Spinal cord (tissue), 10 donors: ENCODE measurements at places on chromosomes 16 and 17.
A peak's percentile ranks its signal among the peaks of the same experiment; 100 is the strongest.

- no peak for DNase-seq
These were observed 108.0 kb upstream of the TBX2 start for GRCh38 chr17:61291451-61292285.

- DNase-seq = no peak
These were observed 5.1 kb upstream of the GP2 start for GRCh38 chr16:20332411-20332810.

GRCh38 chr16:8854298-8854948 is 14.4 kb downstream of the CARHSP1 start:
- DNase-seq = no peak

DNA sequence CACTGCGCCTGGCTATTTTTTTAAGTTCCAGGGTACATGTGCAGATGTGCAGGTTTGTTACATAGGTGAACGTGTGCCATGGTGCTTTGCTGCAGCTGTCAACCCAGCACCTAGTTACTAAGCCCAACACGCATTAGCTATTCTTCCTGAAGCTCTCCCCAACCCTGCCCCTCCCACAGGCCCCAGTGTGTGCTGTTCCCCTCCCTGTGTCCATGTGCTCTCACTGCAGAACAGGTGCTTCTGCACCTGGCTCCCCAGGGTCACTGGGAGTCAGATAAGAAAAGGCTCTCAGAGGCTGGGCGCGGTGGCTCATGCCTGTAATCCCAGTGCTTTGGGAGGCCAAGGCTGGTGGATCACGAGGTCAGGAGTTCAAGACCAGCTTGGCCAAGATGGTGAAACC is 6.2 kb downstream of the HASPIN start:
- no peak for DNase-seq

DNA sequence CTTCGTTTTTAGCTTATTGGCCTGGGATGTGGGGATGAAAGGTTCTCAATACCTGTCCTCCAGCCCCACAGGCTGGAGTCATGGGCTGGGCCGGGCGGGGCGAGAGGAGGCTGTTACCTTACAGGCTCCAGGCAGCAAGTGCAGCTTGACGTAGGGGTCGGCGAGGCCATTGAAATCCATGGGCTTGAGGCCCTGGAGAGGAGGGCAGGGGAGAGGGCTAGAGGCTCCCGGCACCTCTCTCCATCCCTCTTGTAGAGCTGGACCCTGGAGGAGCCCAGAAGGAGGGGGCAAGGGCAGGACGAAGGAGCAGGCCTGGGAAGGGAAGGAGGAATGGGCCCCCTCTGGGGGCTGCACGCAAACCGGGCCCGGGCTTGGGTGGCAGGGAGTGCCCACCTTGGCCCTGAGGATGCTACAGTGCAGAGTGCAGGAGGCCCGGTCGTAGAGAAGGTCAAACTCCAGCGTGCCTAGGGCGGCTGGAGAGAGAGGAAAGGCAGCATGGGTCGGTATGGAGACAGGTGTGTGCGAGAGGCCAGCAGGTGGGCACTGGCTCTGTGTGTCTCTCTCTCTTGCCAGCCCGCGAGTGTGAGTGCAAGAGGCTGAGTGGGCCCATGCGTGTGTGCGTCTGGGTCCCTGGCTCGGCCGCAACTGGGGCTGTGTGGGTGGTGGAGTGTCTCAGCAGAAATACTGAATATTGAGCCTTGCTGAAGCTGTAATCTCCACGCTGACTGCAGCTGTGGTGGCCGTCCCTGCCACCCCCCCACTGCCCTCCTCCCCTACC is 1.6 kb downstream of the DOC2A start:
- no peak for DNase-seq

DNA sequence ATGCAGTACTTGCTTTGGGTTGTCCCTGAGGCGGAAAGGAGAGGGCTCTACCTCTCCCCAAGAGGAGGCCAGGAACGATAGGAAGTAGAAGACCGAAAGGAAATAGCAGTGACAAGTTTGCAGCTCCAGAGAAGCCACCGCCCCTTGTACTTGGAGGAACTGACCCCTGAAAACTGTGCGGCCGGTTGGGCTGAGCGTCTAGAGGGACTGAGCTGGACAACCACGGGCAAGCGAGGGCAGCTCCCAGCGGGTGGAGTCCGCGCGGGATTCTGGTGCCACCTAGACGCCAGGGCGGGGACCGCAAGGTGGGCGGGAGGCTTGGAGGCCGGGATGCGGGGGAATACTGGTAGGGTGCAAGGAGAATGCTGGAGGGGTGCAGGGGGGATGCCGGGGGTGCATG is 1.3 kb upstream of the SLC6A4 start:
- peak; percentile 48 for DNase-seq

DNA sequence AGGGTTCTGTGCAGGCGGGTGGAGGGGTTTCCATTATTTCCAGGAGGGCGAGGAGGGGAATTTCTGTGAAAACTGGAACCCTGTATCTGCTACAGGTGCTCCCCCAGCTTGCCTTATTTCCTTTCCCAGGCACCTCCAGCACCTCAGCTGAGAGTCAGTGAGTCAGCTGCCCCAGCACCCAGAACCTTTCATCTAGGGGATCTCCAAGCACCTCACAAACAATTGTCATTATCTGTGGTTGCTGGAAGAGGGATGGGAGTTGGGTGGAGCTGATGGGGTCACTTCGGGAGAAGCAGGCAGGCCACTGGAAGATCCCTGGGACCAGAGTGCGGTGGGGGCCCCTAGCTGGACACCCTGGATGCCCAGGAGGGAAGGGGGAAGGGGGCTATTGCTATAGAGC is 10.0 kb upstream of the CLUH start:
- DNase-seq = no peak

GRCh38 chr16:85484347-85485300 is 128.5 kb upstream of the GSE1 start:
- DNase-seq = no peak

- no peak for DNase-seq
These were observed 5.4 kb upstream of the CYLD start for GRCh38 chr16:50736448-50736847.

- DNase-seq = no peak
These were observed 172.9 kb downstream of the FTO start for GRCh38 chr16:53876811-53877210.

GRCh38 chr17:11953924-11954323 is 43.4 kb downstream of the ZNF18 start:
- DNase-seq = no peak

GRCh38 chr17:29791336-29792080 is 138.5 kb downstream of the SSH2 start:
- no peak for DNase-seq

- no peak for DNase-seq
These were observed 82.2 kb upstream of the ARL4D start for GRCh38 chr17:43316522-43317142.

GRCh38 chr16:17828012-17828411 is 357.3 kb upstream of the XYLT1 start:
- no peak for DNase-seq

DNA sequence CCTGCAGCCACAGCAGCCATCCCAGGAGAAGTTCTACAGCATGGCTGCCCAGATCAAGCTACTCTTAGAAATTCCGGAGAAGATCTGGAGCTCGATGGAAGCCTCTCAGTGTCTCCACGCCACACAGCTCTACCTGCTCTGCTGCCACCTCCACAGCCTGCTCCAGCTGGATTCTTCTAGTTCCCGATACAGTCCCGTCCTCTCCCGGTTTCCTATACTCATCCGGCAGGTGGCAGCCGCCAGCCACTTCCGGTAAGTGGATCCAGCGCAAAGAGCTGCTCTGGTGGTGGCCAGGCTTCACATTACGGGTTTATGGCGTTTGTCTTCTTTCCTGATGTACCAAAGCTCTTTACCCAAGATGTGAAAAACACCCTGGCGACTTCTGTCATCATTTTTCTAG is 3.6 kb downstream of the COG1 start:
- peak; percentile 40 for DNase-seq

- peak; percentile 11 for DNase-seq
These were observed 6.1 kb downstream of the HAPSTR1 start for GRCh38 chr16:9097266-9098219.

DNA sequence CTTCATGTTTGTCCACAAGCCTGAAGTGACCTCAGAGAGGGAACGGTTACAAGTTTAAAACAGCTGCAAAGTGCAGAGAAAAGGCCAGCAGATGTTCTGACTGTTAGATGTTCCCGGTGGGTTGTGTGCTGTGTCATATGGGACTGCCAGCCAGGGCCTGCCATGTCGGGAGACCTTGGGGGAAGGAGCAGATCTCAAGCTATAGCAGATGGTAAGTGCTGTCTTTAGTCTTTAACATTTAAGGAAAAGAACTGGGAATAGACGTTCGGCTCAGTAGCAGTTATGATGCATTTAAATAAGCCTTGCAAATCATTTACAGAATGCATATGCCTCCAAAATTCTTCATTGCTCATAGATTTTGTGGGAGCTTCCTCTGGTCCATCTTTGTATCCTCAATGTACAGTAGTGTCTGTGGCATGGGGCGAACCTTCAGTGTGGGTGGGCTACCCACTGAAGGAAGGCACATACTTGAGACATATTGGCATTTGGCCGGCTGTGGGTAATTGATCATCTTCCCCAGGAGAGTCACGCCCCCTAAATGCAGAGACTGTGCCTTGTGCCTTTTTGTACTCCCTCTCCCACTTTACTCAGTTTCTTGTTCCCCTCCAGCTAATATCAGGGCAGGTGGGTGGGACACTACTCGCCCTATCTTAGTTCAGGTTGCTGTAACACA is 131.9 kb downstream of the NPIPB5 start:
- peak; percentile 67 for DNase-seq

DNA sequence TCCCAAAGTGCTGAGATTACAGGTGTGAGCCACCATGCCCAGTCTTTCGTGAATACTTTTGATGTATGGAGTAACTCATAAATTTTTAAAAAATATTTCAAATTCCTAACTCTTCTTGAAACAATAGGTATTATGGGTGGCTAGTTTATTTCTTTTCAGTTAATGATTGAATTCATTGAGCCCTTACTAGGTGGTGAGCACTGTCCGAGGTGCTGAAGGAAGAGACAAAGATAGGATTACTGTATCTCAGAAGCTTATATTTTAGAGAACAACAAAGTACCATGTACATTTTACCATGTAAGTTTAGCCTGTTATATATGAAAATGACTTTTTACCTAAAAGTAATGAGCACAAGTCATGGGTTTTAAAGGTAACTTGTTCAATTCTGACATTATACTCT is 418.3 kb downstream of the NPIPA7 start:
- no peak for DNase-seq

GRCh38 chr16:55991843-55992242 is 116.7 kb upstream of the CES5A start:
- no peak for DNase-seq

- DNase-seq = no peak
These were observed 7.5 kb downstream of the SLC13A2 start for GRCh38 chr17:28480799-28481571.

DNA sequence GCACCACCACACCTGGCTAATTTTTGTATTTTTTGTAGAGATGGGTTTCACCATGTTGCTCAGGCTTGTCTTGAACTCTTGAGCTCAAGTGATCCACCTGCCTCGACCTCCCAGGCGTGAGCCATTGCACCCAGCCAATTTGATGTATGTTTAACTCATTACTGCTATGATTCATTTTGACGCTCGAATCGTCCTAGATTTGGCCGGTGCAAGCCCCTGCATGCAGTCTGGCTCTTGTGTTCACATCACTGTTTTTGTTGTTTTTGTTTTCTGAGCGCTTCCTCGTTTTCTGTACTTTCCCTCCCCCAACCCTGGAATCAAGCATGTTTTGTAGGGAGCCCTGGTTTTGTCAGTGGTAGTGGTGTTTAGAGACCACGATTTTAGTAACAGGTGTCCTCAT is 7.8 kb upstream of the DUS1L start:
- no peak for DNase-seq

DNA sequence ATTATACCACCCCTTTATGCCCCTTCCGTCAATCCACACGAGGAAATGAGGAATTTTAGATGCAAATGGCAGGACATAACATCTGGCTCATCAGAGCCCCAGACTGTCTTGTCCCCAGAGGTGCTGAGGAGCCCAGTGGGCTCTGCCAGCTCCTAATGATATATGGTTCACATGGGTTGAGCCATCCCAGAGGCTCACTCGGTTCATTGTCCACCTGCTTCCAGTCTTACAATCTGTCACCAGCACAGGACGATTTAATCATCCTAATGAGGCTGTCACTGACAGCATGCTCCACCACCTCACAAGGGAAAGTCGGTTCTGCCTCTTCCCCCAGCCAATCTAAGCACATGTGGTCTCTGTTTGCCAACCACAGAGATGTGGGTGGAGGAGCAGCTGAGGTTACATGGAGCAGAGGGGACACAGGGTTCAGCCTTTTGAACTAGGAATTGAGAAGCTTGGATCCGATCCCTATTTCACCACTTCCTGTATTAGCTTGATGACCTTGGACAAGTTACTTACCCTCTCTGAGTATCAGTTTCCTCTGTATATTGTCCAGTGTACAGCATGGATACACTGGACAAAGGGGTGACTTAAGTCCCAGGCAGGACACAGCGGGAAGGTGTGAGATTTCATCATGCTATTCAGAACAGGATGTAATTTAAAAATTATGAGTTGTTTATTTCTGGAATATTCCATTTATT is 27.0 kb upstream of the DHX8 start:
- no peak for DNase-seq
